ENCODE measurements at places on chromosomes 11 and 22.

- no peak for DNase-seq
These were observed 1.6 kb downstream of the KCNJ1 start for GRCh38 chr11:128865490-128865889.

DNA sequence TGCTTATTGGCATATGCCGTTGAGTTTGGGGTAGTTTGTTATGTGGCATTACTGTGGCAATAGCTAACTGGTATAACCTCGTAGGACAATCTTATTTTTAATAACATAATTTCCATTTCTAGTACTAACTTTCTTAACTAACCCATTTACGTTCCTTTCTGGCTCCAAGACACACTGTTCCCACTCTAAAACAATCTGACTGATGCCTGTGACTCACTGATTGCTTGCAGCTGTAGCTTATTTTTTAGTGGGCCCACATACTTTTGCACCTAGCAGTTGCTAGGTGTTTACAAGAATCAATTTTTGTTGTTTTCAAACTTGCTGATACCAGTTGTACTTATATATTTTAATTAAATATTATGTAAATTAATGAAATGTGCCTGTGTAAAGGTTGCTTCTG, 52.2 kb downstream of the FAT3 start:
- DNase-seq = no peak

DNA sequence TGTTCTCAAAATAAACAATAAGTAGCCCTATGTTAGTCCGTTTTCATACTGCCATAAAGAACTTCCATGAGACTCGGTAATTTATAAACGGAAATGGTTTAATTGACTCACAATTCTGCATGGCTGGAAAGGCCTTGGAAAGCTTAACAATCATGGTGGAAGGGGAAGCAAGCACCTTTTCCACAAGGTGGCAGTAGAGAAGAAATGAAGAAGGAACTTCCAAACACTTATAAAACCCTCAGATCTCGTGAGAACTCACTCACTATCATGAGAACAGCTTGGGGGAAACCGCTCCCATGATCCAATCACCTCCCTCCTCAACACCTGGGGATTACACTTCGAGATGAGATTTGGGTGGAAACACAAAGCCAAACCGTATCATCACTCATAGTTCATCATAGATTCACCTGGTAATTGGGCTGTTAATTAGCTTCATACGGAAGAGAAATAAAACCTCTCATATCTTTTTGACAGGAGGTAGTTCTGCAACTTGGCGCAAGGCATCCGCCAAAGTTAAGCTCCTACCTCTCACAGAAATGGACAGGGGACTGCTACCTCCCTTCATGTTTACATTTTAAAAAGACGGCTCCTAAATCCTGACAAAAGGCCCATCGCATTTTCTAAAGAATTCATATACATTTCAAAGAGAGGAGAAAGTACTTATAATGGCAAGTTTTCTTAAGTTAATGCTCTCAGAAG, 49.0 kb downstream of the MUC15 start:
- no peak for DNase-seq

GRCh38 chr11:12251666-12252560, 125.5 kb upstream of the PARVA start:
- no peak for DNase-seq

DNA sequence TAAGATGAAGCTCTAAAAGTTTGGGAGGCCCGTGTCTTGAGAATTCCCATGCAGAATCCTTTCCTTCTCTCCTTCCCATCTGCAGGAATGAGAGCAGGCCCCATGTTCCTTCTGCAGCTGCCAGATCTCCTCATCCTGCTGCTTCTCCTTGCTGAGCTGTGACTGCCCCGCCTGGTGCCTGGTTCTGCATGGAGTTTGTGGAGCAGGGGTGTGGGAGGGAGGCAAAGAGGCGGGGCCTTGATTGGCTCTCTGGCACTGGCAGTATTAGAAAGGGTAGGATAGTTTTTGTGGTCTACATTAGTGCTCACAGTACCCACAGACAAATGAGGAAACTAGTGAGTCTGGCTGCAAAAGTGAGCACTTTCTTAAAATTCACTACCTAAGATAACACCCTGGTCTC, 91.1 kb upstream of the CLPB start:
- no peak for DNase-seq

DNA sequence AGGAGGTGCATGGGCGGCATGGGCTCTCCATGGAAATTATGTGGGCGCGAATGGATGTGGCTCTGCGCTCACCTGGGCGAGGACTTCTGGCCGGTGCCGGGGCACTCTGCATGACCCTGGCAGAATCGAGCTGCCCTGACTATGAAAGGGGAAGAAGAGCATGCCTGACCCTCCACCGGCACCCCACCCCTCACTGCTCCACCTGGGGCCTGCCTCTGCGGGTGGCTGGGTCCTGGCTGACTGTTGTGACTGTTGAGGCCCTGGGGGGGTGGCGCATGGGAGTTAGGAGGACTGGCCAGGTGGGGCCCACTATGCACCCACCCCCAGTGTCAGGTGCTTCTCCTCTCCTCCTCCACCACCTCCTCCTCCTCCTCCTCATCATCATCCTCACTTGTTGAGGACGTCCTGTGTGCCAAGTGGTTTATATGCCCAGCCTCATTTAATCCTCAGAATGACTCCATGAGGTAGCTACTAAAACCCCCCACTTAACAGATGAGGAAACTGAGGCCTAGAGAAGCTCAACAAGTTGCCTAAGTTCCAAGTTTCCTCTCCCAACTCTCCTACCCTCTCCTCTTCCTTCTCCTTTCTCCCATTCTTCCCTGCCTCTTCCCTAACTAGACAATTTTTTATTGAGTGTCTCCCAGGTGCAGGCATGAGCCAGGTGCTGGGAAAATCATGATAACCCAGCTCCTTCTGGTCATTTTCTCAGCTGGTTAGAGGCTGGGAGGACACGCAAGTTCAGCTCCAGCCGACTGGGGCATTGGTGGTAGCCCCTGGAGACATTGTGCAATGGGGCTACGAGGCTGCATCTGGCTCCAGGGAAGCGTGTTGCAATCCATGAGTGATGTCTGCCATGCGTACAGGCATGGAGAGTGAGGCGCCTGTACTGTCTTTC, 2.3 kb downstream of the MYEOV start:
- DNase-seq = no peak

DNA sequence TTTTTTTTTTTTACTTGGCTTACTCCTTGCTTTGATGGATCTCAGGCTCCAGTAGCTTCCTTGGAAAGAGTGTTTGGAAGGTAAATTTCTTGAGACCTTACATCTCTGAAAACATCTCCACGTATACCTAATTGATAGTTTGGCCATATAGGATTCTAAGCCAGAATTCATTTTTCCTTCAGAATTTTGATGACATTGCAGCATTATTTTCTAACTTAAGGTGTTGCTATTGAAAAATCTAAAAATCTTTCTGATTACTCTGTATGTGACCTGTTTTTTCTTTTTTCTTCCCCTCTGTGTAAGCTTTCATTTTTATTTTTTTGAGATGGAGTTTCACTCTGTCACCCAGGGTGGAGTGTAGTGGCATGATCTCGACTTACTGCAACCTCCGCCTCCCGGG, 23.1 kb upstream of the SPTBN2 start:
- DNase-seq = no peak

DNA sequence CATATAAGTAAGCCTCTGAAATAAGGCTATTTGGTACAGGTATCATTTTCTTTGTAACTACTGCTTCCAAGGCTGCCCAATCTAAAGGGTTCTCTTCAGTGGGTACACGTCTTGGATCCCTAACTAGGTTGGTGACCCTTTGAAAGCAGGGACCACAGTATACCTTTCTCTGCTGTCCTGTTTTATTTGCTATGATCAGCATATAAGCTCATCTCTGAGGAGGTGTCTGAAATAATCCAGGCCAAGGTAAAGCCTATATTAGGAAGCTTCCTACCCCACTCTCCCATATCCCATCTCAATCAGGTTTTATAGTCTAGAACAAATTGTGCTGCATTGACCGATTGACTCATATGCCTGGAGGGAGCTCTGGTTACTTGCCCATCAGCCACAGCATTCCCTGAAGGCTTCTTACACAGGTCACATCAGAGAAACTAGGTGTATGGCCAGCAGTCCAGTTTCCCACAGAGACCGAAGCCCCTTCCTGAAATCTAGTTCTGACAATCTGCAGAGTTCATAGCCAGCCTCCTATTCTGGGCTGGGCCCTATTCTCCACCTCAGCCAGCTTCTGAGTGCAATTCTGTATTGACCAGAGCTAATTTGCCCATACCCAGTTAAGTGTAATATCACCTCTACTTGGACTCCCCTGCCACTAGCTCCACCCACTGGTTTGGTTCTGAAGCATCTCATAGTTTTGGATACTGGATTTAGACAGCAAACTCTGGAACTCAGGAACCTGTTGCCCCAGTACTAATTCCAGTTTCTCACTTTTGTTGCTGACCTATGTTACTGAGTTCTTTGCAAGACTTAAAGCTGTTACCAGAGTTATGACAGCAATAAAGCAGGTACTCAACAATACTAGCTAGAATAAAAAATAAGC, 62.1 kb upstream of the ARHGAP20 start:
- no peak for DNase-seq

DNA sequence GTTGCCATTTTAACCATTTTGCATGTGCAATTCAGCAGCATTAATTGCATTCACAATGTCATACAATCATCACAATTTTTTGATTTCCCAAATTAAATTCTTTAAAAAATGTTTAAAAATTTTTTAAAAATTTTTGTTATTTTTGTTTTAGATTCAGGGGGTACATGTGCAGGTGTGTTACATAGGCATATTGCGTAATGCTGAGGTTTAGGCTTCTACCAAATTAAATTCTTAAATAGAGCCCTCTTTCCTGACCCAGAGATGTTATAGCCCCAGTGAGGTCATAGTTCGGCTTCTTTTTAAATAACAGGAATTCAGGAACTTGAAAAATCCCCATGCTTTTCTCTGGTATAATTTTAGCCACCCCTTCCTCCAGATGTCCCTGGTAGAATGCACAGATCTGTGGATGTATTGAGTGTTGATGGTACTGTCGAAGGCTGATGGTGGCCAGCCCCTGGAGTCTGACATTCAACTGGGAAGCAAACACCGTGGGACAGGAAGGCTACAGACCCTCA, 11.3 kb upstream of the AMPD3 start:
- no peak for DNase-seq

DNA sequence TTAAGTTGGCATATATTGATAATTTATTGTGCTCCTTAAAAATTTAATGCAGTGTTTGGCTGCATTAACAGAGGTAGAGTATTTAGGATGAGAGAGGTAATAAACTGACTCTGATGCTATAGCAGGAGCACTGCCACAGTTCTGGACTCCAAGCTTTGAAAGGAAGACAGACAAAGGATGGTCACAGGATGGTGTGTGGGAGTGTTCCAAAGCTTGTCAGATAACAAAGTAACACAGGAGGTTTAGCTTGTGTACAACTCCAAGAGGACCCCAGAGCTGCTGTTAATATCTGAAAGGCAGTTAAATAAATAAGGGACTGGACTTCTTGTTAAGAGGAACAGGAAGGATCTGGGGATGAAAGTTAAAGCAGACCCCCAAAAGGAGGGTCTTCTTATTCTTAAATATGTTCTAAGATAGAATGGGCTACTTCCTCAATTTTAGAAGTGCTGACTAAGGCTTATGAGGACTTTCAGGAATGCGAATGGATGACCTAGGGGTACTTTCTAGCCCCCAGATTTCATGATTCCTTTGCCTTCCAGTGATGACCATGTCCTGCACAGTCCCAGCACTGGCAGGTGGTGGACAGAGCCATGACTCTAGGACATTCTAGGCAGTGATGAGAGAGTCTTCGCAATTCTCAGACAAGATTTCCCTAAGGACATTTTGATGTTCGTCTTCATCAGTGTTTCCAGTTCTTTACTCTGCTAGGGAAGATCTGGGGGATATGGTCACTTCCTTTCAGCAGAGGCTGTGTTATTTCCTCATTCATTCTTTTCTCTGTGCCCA, 149.1 kb upstream of the RASSF10 start:
- DNase-seq = no peak

DNA sequence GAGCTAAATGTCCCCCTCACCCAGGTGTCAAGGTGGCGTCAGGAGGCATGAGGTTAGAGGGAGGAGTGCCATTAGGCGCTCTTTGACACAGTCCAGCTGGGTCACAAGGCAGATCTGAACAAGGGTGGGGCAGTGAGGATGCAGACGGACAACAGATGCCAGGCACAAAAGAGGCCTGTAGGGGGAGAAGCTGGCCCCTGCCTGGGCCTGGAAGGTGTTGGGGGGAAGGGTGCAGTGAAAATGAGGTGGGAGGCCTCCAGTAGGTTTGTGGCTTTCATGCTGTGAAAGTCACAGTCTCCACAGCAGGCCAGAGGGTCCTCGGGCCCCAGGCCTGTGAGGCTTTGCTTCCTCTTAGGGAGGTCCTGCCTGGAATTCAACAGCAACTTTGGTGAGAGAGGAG, 85.0 kb upstream of the PLET1 start:
- DNase-seq = no peak

GRCh38 chr11:2892215-2892966, 6.8 kb upstream of the CDKN1C start:
- peak; percentile 46 for DNase-seq

All from activated CD4-positive, alpha-beta T cell treated with anti-CD3 and anti-CD28 coated beads, Interleukin-2, amount 50 U/mL, for 24 hours (primary cell).